ENCODE measurements at places on chromosomes 2 and 18. TPM values are rescaled to one million over a fixed set of nuclear protein-coding genes. Genes with fewer than 3 reads are reported as not detected.

The LYG1 gene
- 0.27 TPM for total RNA-seq

The CD8B2 gene
- not detected for total RNA-seq

The DTNA gene
- 2.2 TPM for total RNA-seq

The DSC3 gene
- not detected for total RNA-seq

The KLF7 gene
- 28.5 TPM for total RNA-seq

The COL6A3 gene
- 800 TPM for total RNA-seq

The EMILIN1 gene
- 208 TPM for total RNA-seq

The POTEJ gene
- not detected for total RNA-seq

The TRIB2 gene
- total RNA-seq: 24.3 TPM

The CCDC121 gene
- 0.72 TPM for total RNA-seq

The FLACC1 gene
- 0.51 TPM for total RNA-seq

The COLEC11 gene
- not detected for total RNA-seq

The MSH2 gene
- 20.4 TPM for total RNA-seq

The MYO1B gene
- total RNA-seq: 240 TPM

The CCDC138 gene
- total RNA-seq: 3.1 TPM

The SLC14A1 gene
- 0.36 TPM for total RNA-seq

The ALPP gene
- not detected for total RNA-seq

The FARP2 gene
- 41.7 TPM for total RNA-seq

The SKOR2 gene
- total RNA-seq: not detected

The C2orf72 gene
- total RNA-seq: not detected

The RIT2 gene
- total RNA-seq: not detected

The ASXL3 gene
- total RNA-seq: not detected

The METAP1D gene
- 6.8 TPM for total RNA-seq

The CROCC2 gene
- not detected for total RNA-seq
